Activated naive CD4-positive, alpha-beta T cell treated with anti-CD3 and anti-CD28 coated beads, Interleukin-2, amount 50 U/mL, for 72 hours (primary cell): ENCODE measurements at places on chromosomes 2 and 18.

DNA sequence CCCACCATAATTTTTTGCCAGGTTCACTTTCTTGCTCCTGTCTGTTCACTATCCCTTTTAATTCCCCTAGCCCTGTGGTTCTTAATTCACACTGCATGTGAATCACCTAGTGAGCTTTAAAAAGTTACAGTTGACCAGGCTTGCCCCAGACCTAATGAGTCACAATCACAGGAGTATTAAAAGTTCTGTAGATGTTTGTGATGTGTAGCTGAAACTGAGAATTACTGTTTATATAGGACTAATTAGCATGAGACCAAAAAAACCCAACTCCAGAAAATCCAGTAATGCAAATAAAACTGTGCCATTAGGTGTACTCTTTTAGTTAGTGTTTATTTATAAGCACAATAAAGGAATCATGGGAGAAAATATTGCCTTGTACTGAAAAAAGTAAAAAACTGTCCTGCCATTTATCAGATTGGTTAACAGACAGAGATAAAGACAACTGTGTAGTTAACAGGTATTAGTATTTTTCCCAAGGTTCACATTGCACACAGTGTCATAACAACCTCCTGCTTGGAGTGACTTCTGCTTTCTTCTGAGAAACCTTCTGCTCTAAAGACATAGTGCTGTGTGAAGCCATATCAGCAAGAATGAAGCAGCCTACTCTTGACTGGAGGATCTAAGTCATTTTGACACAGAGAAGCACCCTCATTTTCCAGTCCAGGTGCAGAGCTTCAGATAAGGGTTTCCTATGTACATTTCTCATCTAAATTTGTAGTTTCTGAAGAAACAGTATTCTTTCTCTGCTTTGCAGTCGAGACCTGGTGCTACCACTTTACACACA is 39.0 kb downstream of the VAPA start:
- DNase-seq: no peak

DNA sequence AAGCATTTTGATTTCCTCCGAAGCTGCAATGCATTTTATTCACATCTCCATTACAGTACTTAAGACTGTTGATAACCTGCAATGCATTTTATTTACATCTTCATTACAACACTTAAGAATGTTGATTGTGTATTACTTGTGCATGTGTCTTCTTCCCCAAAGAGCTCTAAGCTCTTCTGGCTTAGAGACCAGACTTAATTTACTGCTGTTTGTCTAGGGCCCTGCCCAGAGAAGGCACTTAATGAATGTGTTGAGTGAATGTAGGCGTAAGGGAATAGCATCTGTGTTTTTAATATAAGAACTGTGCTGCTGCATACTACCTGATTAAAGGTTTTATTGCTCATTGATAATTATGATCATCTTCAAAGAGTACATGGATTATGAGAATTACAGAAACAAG is 295.6 kb downstream of the ZNF385B start:
- no peak for DNase-seq

DNA sequence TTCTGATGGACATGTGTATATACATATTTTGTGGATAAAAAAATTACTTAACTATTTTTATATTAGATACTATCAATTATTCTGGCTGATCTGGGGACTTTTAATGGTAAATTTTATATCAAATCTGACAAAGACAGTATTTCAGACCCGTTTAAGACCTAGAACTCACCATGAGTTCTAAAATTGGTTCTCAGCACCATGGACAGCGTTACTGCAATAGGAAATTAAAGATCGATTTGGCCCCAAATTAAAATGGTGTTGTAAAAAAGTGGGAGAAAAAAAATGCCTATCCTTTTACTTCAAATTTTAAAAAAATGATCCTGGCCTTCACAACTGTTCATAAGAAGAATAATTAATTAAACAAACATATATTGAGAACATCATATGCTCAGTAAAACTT is 919 bp upstream of the SCN2A start:
- DNase-seq: peak; percentile 3

- no peak for DNase-seq
These were observed 52.9 kb downstream of the TMEM163 start for GRCh38 chr2:134665727-134666506.

DNA sequence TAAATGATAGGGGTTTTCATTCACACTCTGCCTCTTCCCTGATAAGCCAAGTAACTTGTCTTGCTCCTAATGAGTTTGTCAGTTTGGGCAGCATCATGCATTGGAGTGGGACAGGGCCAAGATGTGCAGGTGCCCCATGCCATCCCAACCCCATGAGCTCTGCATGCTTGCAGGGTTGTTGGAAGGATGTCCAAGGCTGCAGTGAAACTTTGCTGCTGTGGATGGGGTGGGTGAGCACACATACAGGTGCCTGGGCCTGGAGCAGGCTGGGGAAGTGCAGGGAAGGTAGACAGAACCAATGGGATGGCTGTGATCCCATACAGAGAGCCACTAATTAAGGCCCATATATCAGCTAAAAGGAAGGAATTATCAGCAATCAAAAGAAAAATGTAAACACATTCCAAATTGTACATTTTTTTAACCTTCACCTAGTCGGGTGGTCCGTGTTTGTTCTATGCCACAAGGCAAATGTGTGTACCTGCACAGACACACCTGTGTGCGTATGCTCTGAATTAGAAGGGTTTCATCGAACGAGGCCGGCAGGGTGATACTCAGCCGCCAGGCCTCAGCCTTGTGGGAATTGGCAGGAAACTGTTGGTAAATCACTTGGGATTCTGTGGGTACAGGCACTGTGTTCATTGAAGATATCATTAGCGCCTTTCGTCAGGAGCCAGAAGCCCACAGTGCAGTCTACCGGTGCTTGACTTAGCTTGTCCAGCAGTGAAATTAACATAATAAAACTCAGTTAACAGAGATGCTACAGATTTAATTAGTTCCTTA is 342.9 kb downstream of the MYCN start:
- no peak for DNase-seq

GRCh38 chr2:170381678-170382077 is 203.7 kb downstream of the MYO3B start:
- DNase-seq: no peak

GRCh38 chr2:202944816-202945215 is 32.7 kb downstream of the CARF start:
- DNase-seq: no peak

GRCh38 chr2:134512734-134513464 is 205.9 kb downstream of the TMEM163 start:
- DNase-seq: no peak

DNA sequence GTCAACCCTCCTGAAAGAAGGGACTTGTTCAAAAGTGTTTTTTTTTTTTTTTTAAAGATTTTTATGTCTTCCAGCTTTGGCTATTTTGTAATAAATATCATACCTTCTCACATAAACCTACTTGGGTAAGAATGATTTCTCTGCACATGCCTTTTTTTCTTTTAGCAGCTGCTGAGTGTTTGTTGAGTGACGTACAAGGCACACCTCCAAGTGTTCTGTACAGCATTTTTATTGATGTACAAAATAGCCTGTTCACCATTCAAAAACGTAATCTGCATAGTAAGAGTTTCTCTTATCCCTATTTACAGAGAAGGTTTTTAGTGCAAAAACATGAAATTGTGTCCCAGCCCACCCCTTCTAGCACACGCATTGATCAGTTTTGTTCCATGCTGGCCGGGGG is 77.6 kb downstream of the MEP1B start:
- DNase-seq: no peak

- DNase-seq: peak; percentile 64
These were observed 12.1 kb upstream of the ARHGEF4 start for GRCh38 chr2:130824492-130825061.

DNA sequence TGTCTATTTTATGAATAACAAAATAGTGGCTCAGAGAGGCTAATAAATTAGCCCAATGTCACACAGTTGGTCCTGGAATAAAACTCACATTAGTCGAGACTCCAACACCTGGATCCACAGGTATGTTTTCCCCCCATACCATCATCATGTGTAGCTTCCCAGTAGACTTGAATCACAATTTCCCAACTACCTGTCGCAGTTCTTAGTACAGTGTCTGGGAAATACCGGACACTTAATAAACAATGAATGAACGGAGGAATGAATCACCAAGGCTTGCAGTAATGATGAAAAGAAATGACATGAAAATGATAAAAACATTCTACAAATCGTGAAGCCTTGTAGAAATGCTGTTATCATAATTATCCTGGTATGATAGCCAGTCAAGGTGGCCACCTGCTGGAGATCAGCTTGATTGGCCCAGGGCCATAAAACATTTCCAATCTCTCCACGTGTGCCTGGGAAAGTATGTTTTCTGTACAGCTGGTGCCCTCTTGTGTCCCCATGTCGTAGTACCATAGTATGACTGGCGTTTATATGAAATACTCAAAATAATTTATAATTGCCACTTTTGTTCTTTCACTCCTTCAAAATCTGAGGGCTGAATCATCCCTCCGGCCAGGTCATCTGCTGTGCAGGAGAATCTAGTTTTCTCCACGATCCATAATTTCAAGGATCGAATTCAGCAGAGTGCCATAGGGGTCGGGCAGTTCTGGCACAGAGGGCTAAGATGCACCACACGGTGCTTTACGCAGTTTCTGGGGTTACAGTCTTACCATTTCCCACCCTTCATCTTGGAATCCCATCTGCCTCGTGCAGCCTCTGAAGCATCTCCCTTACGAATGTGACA is 95.4 kb downstream of the LAMA1 start:
- DNase-seq: no peak

GRCh38 chr18:73043211-73043610 is 175.4 kb upstream of the NETO1 start:
- DNase-seq: no peak

GRCh38 chr2:126657636-126658318 is 1.8 kb downstream of the GYPC start:
- peak; percentile 89 for DNase-seq

DNA sequence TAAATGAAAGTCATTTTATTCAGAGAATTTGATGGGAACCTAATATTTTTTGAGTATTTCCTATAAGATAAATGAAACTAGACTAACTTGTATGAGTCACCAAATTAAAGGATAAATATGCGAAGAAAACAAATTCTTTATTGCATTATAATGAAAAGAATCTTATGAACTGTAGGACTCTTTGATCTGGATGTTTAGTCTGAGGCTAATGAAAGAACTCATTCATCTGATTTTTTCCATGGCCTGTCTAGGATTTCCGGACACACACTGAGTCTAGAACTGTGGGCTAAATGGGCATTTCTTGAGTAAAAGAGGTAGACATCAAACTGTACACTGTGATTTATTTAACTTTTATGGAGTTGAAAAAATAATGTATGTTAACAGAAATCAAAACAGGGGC is 43.0 kb downstream of the ZNF519 start:
- no peak for DNase-seq

- DNase-seq: no peak
These were observed 118.4 kb downstream of the ALMS1 start for GRCh38 chr2:73503992-73504570.

GRCh38 chr2:96550787-96551604 is 14.4 kb downstream of the ARID5A start:
- no peak for DNase-seq

GRCh38 chr2:120729406-120730399 is 6.0 kb upstream of the GLI2 start:
- no peak for DNase-seq

GRCh38 chr2:199433204-199433832 is 24.4 kb downstream of the SATB2 start:
- no peak for DNase-seq

- DNase-seq: no peak
These were observed 162.0 kb downstream of the CAPN13 start for GRCh38 chr2:30645081-30645744.

- DNase-seq: peak; percentile 17
These were observed 103.3 kb downstream of the MDH1 start for GRCh38 chr2:63692002-63692606.

GRCh38 chr2:141528990-141529389 is 601.8 kb downstream of the LRP1B start:
- DNase-seq: no peak

DNA sequence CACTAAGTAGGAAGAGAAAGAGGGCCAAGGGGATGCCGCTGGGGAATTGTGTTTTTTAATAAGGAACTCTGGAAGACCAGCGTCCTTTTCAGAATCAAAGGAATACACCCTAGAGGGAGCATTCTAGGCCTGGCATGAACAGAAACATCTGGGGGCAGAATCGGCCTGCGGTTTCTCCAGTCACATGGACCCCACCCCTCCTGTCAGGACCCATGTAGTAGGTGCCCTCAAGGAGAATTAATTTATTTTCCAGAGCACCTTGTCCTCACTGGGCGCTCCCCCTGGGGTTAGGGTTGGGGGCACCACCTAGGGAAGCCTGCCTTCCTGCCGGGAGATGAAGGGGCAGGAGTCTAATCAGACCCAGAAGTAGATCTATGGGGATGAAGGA is 44.2 kb downstream of the TMEM37 start:
- DNase-seq: no peak

DNA sequence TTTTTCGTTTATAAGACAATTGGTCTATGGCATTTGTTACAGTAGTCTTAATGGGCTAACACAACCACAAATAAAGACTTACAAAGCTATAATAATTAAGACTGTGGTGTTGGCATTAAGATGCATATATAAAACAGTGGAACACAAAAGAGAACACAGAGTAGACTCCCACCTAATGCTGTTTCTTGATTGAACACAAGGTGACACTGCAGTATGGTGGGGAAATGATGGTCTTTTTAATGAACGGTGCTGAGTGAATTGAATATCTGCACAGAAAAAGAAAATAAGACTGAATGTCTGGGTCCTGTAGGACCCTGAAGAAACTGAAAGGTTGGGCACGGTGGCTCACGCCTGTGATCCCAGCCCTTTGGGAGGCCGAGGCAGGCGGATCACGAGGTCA is 1136.6 kb upstream of the NXPH2 start:
- no peak for DNase-seq

DNA sequence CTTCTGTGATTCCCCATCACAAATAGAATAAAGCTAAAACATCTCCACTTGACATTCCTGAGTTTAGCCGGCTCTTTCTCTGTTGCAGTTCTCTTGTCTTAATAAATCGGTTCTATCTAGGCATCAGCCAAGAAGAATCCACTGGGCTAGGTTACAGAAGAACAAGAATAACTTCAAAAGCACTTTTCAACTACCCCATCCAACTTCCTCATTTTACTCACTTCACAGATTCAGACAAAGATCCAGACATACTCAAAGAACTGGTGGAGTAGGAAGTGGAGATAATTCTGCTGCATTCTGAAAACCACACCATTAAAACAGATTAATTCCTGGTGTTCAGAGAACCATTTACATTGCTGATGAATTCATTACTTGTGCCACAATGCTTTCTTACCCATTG is 9.6 kb upstream of the ALPK2 start:
- DNase-seq: no peak

- DNase-seq: no peak
These were observed 63.1 kb upstream of the SPATS2L start for GRCh38 chr2:200243441-200243840.

- DNase-seq: no peak
These were observed 5.3 kb downstream of the RNF138 start for GRCh38 chr18:32096946-32097345.

DNA sequence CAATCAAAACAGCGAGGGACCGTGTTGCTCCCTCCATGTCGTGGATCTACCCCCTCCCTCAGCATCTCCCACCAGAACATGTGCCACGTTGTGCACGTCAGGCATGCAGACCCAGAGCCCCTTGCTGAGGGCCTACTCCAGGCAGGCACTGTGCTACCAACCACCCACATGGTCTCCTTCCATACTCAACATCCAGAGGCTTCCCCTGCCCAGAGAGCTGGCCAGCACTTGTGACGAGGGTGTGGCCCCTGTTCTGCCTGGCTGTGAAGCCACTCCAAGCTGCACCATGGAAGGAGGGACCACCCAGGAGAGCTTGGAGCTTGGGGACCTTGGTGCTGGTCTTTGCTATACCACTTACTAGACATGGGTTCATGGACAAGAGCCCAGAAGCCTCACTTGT is 40.5 kb downstream of the REEP1 start:
- DNase-seq: no peak
